ENCODE measurements at places on chromosomes 13 and 19. TPM values are rescaled to one million over a fixed set of nuclear protein-coding genes. Genes with fewer than 3 reads are reported as not detected.

The ZNF837 gene
- 0.08 TPM for total RNA-seq

DNA sequence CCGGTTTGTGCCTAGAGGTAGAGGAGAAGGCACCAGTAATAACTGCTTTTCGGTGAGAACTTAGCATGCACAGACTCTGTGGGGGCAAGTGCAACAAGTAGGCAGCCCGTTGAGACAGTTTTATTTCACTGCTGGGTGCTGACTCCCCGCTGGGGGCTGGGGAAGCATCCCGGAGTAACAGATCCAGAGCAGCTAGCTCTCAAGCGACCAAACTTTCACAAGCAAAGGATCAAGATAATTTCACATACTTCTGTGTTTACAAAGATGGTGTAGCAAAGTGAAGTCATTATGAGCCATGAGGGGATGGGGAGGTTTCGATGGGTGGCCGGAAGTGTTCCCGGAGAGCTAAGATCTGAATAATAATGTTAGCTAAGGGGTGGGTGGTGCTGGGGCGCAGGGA, 2.8 kb downstream of the NACC1 start:
- DNase-seq = peak; percentile 36

DNA sequence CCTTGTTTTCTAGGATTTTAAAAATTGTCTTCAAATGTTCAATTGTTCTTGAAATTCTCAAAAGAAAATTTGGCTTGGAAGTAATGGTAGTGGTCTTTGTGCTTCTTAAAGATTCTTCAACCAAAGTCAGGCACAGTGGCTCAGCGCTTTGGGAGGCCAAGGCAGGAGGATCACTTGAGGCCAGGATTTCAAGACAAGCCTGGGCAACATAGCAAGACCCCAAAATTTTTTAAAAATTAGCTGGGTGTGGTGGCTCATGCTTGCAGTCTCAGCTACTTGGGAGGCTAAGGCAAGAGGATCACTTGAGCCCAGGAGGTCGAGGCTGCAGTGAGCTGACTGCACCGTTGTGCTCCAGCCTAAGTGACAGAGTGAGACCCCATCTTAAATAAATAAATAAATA, 153.5 kb upstream of the ZNF507 start:
- no peak for DNase-seq

The EPSTI1 gene
- total RNA-seq = 0.20 TPM

DNA sequence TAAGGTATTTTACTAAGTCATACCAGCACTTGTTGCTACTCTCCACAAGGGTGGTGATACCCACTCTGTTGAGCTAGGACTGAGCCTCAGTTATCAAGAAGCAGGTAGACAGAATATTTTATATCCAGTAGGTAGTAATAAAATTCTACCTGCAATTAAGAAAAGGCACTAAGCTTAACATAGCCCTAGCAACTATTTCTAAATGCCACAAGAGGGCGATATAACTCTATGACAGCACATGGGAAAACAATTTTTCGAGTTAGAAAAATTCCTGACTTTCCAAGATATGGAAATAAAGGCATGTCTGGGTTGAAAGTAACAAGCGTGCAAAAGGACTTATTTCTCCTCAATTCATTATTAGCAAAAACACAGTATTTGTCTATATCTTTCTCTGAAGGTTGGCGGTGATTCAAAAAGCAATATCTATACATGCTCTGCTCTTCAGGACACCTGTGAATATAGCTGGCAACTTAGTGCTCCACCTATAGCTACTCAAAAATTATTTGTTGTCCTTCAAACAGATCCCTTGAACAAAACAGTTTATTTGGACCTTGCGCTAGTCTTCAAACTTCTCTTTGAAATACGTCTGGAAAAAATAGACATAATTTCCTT, 14.7 kb downstream of the CCDC169 start:
- DNase-seq = peak; percentile 9

The UBA52 gene
- total RNA-seq = 1,475 TPM

DNA sequence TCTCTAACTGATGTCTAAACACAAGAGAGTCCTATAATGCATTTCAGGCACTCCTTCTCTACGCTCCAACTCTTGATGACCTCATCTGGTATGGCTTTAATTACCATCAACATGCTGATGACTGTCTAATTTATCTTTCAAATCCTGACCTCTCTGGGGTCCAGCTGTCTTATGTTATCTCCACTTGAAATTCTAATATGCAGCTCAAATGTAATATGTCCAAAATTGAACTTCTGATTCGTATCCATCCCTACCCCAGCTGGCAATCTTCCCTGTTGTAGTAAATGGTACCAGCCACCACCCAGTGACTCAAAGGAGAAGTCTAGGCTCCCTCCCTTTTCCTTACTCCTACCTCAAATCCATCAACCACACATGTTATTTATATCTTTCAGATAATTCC, 288.0 kb upstream of the SLC10A2 start:
- DNase-seq = no peak

DNA sequence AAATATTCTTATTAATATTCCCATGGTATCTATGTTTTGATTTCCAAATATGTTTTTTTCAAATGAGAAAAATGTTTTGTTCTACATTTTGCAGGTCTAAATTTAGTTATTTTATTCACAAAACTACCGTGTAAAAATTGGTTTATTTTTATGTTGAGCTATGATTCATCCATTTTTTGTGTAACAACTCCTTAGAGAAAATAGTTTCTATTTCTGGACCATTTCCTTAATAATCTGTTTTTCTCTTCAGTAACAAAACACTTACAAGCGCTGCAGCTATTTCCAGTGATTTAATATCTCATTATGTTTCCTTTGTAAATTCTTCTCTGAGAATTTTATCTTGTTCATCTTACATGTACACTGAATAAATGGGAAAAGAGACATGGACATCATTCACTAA, 550.7 kb upstream of the SLITRK5 start:
- no peak for DNase-seq

DNA sequence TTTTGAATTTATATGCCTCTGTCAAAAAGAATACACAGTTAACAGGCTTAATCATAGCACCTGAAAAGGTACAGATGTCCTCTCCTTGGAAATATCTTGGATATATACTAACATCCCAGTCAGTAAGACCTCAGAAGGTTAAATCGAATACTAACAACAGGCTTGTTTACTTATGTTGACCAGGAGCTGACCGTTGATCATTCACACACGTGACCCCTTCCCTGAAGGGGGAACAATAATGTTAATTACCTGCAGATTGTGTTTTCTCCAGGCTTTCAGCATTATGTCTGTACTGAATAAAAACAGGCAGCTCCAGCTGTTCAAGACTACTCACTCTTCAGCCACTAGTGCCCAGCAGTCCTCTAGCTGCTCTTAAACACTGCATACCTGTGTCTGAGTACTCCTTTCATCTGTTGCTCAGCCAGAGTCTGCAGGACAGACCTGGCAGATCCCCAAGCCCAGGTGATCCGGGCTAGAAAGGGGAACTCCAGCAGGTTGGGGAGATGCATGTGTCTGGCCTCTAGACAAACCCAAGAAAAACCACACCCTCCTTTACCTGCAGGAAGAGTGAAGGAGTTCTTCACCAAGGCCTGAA, 163.9 kb downstream of the RNF17 start:
- no peak for DNase-seq

DNA sequence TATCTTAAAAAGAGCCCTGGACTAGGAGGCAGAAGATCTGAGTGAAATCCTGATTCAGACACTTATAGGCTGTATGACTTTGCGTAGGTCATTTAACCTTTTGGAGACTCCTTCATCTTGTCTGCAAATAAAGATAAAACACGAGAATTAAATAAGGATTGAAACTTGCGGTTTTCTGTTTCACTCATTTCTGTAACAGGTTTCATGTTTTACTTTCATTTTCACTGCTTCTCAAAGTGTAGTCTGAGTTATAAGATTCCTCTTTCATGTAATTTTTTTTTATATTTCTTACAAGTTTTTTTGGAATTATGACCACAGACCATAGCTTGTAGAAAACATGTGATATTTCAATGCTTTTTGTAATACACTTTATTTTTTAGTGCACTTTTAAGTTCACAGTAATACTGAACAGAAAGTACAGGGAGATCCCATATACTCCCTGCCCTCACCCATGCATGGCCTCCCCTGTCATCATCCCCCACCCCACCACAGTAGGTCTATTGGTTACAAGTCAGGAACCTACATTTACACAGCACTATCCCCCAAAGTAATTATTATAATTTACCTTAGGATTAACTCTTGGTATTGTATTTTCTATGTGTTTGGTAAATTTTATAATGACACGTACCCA, 174.6 kb downstream of the ITGBL1 start:
- peak; percentile 51 for DNase-seq

DNA sequence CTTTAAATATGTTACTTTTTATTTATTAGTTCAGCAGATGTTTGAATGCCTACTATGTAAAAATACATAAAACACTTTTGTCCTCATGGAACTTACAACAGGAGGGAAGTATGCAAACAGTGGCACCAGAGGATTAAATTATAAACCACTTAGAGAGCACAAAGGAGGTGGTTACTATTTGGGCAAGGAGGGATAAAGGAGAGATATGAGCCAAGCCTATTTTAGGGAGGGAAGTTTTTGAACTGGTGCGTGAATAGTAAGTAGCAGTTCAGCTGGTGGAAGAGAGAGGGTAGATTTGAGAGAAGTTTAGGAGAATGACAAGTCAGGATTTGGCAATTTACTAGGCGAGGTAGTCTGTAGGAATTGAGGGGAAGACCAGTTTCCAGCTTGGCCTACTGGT, 8.6 kb downstream of the AKAP11 start:
- DNase-seq = no peak

GRCh38 chr13:20002787-20003186, 44.3 kb downstream of the ZMYM2 start:
- DNase-seq = no peak

DNA sequence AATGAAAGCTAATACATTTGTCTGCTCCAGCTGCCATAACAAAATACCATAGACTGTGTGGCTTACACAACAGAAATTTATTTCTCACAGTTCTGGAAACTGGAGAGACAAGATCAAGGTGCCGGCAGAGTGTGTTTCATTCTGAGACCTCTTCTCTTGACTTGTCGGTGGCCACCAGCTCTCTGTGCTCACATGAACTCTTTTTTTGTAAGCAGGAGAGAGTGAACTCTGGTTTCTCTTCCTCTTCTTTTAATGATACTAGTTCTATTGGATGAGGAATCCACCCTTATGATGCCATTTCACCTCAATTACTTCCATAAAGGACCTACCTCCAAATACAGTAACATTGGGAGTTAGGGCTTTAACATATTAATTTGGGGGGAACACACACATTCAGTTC, 11.7 kb downstream of the KCTD12 start:
- DNase-seq = no peak
